ENCODE measurements at places on chromosomes 12 and 14. TPM values are rescaled to one million over a fixed set of nuclear protein-coding genes. Genes with fewer than 3 reads are reported as not detected.

The CLECL1 gene
- not detected for total RNA-seq

The TMEM121 gene
- 3.6 TPM for total RNA-seq

The KRT1 gene
- not detected for total RNA-seq

The ZNF605 gene
- 28.8 TPM for total RNA-seq

The SELPLG gene
- not detected for total RNA-seq

The TAMALIN gene
- 7.4 TPM for total RNA-seq

The COCH gene
- total RNA-seq = 31.1 TPM

The SVOP gene
- total RNA-seq = not detected

The SSPN gene
- total RNA-seq = 0.50 TPM

The IGFBP6 gene
- 2.6 TPM for total RNA-seq

Data from neural progenitor cell (in vitro differentiated cells).